ENCODE measurements at places on chromosomes 3 and 15.

DNA sequence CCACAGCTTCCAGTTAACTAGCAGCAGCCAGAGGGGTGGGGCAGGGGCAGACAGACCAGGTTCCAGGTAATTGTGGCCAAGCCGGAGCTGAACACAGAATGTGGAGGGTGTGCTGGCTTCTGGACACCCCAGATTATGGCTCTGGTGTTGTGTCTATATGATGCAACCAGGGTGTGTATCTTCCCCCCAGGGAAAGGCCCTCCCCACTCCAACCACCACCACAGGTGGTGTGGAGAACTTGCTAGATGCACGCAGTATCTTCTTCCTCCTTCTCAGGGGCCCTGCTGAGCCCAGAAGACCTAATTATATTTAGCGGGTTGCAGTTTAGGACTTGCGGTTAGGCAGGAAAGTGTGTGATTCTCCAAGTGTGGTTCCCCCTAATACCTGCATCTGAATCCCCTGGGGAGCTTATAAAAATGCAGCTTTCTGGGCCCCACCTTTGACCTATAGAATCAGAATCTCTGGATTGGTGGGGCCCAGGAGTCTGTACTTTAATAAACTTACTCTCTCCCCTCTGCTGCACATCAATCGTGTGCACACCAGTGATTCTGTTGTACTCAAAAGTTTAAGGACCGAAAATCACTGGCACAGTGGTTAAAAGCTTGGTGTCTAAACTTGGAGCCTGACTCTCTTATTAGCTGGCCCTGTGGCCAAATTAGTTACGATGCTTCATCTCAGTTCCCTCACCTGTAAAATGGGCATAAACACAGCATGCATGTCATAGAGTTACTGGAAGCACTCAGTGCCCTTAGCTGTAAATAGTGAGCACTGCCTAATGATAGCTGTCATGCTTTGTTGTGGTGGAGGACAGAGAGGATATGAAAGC lies 379.1 kb upstream of the PROK2 start:
- DNase-seq, result no peak

- DNase-seq, result no peak
Observed at GRCh38 chr3:151895478-151896241, 22.2 kb downstream of the SUCNR1 start.

DNA sequence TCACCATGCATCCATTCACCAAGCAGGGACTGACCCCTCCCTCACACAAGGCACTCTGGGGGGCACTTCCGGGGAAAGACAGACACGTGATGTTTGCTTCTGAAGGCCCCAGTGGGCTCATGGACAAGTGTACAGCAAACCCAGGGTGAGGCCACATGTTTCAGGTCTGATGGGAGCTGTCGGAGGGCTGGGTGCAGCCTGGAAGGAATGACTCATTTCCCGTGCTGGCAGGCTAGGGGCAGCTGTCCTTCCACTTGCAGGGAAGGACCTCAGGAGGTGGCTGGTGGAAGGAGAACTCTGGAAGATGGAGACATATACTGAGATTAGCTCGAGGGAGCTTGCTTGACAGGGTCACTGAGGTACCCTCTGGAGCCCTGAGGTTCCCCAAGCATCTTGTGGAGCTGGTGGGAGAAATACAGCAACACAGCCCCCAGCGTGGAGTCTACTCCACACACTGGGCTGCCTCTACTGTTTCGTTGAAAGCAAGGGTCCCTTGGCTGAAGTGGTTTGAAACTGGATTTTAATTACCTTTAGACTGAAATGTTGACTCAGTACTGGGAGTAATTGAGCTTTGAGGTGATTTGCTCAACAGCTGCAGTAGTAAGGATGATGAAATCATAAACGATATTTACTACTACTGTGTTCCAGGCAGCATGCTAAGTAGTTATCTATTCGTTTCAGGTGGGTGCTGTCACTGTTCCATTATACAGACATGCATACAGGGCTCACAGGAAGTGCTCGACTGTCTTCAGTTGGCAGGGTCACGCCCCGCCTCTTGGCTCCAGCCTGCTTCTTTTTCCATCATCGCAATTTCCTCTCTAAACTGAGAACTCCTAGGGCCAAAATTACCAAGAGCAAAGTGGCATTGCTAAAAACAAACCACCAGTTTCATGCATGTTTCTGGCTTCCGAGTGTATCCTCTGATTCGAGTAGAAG lies 230.4 kb downstream of the ADAMTS17 start:
- DNase-seq, result peak; percentile 97

DNA sequence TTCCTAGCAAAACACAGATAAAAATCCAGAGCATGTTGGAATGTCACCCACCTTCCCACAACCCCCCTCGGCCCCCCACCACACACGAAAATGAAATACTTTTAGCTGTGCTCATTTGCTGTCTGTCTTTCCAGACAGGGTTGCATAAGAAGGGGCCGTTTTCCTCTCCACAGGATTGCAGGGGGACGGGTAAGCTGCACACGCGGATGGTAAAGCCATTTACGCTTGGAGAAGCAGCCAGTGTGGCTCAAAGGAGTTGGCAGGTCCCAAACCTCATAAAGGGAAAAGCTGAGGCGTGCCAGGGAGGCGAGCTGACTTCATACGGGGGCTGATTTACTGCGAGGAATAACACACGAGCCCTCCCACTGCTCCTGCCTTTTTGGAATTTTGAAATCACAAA lies 47.4 kb upstream of the ITGA11 start:
- DNase-seq, result no peak

- no peak for DNase-seq
Observed at GRCh38 chr15:93501946-93502345, 412.9 kb upstream of the RGMA start.

DNA sequence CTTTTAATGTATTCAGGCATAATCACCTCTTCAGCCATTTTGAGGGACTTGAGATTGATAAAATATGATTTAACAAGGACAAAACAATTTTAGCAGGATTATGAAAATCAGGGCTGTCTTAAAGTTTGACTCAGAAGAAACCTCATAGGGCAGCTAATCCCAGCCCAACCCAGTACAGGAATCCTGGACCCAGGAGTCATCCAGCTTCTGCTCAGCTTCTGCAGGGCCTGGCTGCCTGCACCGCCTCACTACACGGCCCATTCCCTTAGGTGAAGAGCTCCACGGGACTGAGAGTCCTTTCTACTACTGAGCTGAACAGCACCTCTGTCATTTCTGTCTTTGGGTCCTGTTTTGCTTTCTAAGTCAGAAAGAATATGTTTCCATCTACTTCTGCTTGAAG lies 37.5 kb downstream of the ARHGAP31 start:
- peak; percentile 6 for DNase-seq

- DNase-seq, result no peak
Observed at GRCh38 chr15:82305621-82306048, 43.0 kb downstream of the SAXO2 start.

GRCh38 chr3:186540835-186541226 lies 3.3 kb downstream of the CRYGS start:
- DNase-seq, result no peak

DNA sequence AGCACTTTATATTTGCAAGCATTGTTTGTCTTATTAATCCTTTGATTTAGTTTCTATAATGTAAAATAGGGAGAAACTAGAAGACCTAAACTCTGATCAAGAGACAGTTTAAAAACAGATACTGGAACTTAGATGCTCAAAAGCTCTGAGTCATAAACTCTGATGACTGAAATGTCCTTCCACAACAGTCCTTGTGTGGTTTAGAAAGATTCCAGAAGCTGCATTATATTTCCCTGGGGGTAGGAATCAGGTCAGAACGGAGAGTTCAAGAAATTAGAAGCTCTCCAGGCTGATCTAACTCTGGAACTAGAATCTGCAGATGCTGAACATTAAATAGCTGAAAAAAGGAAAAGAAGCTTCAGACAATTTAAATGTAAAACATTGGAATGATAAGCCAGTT lies 18.3 kb upstream of the ONECUT1 start:
- no peak for DNase-seq

DNA sequence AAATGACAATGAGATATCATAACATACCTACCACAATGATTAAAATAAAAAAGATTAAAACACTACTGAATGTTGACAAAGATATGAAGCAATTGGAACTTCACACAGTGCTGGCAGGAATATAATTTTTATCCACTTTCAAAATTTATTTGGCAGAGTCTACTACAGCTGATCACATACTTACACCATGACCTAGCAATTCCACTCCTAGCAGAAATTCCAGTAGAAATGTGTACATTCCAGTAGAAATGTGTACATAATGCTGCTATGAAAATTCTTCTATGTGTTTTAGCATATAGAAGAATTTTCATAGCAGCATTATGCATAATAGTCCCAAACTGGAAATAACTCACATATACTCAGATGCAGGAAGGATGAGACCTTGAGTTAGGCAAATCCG lies 43.5 kb downstream of the IFT57 start:
- peak; percentile 60 for DNase-seq

DNA sequence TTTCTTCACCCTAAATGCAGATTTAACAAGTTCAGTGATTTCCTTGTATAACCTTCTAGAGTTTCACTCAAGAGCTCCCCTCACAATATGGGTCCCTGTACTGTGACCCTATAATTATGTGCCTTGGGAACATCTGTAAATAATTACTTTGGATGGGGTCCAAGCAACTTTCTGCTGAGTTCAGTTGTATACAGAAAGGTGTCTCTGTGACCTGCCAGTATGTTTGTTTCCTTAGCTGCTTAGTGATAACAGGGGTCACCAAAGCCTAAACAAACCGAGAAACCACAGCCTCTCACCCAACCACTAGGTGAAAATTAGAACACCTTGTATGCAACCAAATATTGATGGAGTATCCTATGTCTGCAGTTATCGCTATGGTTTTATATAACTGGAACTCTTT lies 29.8 kb upstream of the SLC25A36 start:
- DNase-seq, result no peak

GRCh38 chr15:26013981-26014380 lies 150.9 kb upstream of the ATP10A start:
- DNase-seq, result no peak

DNA sequence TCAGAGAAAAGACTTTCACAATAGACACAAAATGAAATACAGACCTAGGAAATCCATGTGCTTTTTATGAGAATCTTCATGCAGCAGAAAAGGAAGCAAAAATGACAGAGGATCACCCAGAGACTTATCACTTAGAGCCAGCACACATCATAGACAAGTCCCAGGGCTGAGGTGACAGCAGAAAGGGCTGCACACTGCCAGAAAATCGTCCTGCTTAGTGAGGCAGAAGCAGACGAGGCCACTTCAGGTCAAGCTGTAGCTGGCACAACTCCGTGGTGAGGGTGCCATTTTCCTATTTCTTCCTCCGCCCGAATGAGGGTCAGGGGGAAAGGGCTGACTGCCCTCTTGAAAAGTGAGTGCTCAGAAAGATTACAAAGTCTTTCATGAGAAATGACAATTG lies 95.9 kb upstream of the TNIK start:
- DNase-seq, result no peak

GRCh38 chr15:54428596-54428995 lies 450.4 kb downstream of the UNC13C start:
- no peak for DNase-seq

- DNase-seq, result no peak
Observed at GRCh38 chr3:5698851-5699250, 511.3 kb downstream of the EDEM1 start.

- DNase-seq, result no peak
Observed at GRCh38 chr3:33525232-33525631, 85.0 kb upstream of the UBP1 start.

DNA sequence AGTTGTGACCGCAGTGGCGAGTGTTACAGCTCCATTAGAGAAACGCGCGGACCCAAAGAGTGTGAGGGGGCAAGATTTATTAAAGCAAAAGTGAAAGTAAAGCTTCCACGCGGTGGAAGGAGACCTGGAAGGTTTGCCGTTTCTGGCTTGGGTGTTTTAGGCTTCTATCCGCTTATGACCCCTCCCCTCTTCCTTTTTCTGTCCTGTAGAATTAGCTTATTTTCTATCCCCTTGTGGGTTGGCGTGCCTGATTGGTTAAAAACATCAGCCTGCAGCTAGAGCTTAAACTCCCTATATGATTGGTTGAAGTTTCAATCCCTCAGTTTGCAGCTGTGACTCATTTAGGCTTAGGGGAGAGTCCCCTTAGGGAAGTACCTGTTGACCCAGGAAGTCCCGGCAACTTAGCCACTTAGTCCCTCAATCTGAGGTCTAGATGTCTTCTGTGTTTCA lies 39.6 kb downstream of the C3orf38 start:
- no peak for DNase-seq

GRCh38 chr3:69451594-69451993 lies 65.7 kb upstream of the FRMD4B start:
- no peak for DNase-seq

DNA sequence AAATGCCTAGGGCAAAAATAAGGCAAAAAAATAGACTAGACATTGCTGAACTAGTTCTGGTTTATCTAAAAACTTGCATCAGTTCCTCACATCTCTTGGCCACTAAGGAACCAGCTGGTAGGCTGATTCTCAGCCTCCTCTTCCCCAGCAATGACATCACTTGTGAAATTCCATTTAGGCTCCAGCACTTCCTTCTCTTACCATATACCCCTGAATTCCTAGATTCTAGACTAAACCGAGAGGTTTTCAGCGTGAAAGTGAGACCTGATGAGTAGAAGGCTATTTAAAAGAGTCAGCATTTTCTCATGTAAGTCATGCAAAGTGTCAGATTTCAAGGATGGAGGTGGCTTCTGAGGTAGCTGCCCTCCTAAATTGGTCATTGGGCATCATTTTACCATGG lies 247.1 kb upstream of the CDIN1 start:
- no peak for DNase-seq

Measured in NCI-H226 (cell line).